NAMALWA (cell line): ENCODE measurements at places on chromosomes 3 and 15.

DNA sequence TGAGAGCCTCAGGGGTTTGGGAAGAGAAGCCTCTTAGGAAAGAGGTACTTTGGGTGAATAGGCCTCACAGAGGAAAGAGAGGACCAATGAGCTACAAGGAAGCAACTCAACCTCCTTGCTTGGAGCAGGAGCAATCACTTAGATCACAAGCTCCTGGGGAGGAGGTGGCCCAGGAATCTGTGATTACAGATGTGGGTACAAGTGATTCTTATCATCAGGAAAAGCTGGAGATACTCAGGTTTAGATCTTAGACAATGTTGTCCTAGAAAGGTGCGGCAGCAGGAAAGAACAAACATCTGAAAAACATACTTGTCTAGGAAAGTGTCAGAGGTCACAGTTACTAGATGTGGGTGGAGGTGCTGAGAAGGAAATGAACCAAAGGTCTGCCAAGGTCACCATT, 8.2 kb downstream of the PARP16 start:
- no peak for DNase-seq

GRCh38 chr3:179063945-179064560, 7.6 kb downstream of the ZMAT3 start:
- DNase-seq: no peak

GRCh38 chr3:113914646-113915045, 33.2 kb upstream of the ZDHHC23 start:
- no peak for DNase-seq

- no peak for DNase-seq
Measured at GRCh38 chr3:152518346-152518745, 249.6 kb downstream of the MBNL1 start.

DNA sequence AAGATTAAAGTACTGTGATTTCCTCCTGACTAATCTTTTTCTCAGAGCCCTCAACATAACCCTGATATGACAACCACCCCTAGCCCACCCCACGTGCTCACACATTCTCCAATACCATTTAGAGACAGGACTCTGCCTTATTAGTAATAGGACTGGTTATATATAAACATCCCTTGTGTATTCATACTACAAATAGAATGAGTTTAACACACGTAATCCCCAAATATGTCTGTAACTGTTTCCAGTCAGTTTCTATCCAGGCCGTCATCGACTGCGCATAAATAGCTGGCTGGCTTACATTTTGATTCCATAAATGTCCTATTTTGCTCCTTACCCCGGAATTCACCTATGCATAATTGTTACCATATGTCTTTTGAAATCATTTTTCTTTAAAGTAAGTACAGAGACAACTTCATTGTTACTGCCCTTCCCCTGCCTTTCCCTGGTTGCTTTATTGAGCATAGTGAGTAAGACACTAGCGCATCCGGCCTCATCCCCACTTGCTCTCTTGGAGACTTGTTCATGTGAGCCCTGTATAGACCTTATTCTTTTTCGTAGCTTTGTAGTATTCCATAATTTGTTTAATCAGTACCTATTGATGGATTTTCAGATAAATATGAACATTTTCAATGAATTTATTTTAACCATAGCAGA, 3.5 kb upstream of the P2RY14 start:
- DNase-seq: no peak

DNA sequence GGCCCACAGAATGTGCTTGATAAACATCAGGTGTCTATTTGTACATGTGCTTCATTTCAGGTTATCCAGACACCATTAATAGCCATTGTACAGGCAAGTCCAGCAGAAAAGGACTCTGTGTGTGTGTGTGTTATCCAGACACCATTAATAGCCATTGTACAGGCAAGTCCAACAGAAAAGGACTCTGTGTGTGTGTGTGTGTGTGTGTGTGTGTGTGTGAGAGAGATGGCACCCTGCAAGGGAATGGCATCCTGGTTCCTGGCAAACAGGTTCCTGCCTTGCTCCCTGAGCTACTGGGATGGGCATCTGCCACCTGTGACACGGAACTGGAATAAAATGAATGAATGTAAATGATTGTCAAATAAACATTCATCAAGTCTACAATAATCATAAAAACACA, 11.7 kb downstream of the SUCLG2 start:
- DNase-seq: no peak

DNA sequence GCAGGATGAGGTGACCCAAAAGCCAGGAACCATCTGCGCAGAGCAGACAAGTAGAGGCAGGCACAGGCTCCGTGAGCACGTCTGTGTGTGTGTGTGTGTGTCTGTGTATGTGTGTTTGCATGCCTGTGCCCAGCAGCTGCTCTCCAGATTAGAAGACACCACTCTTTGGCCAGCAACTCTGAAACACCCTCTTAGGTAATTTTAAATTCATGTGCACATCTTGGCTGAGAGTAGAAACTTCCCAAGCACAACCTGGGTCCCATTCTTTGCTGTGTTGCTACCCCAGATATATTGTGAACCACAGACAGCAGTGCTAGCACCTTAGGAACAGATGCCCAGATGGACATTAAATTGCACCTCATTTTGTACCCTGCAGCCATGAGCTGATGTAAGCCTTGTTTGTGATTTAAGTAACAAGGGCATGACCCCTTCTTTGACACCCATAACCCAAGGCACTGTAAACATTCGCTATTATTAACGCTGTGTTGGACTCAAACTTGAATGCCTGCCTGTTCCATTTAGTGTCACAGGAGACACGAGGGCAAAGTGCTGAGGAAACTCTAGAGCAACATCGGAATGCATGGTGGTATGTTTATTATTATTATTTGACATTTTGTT, at the start of gene FILIP1L:
FILIP1L (minus strand) TSS at position 89 of the 618 bp plus-strand sequence.
- no peak for DNase-seq

GRCh38 chr3:15215996-15216395, 9.9 kb downstream of the CAPN7 start:
- peak; percentile 26 for DNase-seq

GRCh38 chr3:138200424-138200823, 13.3 kb downstream of the ARMC8 start:
- no peak for DNase-seq

DNA sequence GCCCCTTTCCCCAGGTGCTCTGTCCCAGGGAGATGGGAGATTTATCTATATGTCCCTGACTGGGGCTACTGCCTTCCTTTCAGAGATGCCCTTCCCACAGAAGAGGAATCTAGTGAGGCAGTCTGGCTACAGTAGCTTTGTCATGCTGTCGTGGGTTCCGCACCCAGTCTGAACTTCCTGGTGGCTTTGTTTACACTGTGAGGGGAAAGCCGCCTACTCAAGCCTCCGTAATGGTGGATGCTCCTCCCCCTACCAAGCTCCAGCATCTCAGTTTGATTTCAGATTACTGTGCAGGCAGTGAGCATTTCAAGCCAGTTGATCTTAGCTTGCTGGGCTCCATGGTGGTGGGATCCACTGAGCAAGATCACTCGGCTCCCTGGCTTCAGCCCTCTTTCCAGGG, 35.4 kb upstream of the SLC7A14 start:
- DNase-seq: no peak

- no peak for DNase-seq
Measured at GRCh38 chr3:21920421-21920861, 169.4 kb upstream of the ZNF385D start.

- peak; percentile 59 for DNase-seq
Measured at GRCh38 chr3:103991461-103992115, 1375.1 kb upstream of the ALCAM start.

GRCh38 chr3:83946049-83946448, 1012.7 kb upstream of the CADM2 start:
- DNase-seq: no peak

DNA sequence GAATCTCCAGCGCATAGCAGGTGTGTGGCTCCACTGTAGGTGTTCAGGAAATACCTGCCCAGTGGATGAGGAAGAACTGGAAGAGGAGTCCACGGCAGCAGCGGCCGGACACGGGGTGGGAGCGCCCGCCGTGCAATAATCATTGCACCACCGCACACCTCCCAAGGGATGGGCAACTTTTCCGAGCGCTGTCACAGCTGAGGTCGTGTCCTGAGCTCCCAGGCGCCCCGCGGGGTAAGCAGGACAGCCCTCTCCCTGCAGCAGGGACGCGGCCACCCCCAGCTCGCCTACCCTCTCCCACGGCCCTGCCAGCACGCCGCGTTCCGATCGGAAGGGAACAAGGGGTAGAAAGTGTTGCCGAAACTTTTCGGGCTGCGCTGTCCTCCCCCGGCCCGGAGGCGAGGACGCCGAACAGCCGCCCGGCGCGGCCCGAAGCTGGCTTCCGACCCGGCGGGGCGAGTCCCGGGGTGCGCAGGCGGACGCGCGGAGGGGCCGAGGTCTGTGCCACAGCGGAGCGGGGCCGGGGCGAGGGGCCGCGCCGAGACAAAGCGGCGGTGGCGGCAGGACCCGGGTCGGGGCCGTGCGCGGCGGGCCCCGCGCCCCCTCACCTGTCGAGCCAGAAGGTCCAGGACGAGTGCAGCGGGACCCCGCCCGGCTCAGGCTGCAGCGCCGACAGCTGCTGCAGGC, 475 bp downstream of the EIF4E3 start:
- no peak for DNase-seq

DNA sequence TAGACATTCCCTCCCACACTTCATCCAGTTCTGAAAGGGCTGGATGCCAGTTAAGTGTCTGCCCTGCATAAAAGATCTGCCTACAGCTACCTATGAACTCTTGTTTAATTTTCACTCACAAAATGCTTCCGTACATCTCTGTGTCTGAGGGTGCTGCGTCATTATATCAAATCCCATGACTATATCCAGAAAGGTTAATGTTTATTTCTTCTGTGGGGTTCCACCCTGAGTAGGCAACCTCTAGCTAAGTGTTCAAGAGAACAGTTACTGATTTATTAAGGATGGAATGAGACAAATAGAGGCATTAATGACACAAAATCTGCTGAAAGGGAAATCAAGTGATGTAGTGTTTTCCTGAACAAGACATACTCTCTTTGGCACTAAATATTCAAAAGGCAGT, 220.2 kb downstream of the MTHFS start:
- no peak for DNase-seq

- DNase-seq: peak; percentile 51
Measured at GRCh38 chr3:52310861-52311575, 5.1 kb upstream of the DNAH1 start.

DNA sequence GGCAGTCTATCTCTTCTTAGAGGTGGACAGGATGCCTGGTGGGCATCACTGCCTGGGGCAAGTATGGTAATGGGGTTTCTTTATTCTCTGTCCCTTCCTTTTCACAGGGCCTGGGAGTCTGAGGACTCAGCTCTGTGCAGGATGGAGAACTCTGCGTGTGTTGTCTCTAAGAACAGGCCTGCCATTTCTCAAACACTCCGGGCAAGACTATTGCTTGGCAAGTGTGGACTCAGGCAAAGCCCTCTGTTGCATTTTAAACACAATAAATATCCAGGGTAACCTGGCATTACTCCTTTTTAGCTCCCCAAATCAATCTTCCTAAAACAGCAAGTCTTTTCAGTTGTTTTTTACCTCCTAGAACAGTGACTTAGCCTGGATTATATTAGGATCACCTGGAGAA, 185.1 kb upstream of the ROPN1 start:
- DNase-seq: no peak

- DNase-seq: no peak
Measured at GRCh38 chr3:127546970-127547733, 43.4 kb downstream of the TPRA1 start.

DNA sequence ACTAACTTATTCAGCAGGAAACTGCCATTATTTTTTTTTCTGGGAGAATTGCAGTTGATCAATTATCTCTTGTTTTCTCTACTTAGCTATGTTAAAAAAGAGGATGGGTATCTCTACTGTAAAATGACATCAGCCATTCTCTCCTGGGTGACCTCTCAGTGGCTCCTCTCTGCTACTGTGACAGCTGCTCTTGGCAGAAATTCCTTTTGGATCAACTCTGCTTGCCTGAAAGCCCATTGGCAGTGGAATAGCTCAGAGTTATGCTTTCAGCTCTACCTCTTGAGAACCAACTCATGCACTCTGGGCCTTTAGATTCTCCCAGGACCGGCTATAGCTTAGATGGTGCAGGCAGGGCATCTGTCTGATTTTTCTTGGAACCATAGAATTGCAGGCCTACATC, 99.9 kb upstream of the GAP43 start:
- DNase-seq: no peak

- no peak for DNase-seq
Measured at GRCh38 chr3:133934073-133934970, 38.6 kb upstream of the RAB6B start.

DNA sequence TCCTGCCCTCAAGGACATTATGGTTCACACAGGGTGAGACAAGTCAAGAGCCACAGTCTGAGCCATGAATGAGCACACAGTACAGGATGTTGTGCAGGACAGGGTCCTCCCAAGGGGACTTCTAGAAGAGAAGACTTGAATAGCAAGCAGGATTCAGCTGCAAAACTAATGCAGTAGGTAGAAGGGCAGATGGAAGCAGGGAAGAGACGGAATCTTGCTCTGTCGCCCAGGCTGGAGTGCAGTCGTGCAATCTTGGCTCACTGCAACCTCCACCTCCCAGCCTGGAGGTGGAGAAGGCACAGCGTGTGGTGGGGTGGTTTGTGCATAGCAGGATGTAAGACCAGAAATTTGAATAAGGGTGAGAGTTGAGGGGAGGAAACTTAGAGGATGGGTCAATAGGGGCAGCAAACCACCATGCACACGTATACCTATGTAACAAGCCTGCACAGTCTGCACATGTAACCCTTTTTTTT, 8.0 kb downstream of the BCL2L10 start:
- no peak for DNase-seq

DNA sequence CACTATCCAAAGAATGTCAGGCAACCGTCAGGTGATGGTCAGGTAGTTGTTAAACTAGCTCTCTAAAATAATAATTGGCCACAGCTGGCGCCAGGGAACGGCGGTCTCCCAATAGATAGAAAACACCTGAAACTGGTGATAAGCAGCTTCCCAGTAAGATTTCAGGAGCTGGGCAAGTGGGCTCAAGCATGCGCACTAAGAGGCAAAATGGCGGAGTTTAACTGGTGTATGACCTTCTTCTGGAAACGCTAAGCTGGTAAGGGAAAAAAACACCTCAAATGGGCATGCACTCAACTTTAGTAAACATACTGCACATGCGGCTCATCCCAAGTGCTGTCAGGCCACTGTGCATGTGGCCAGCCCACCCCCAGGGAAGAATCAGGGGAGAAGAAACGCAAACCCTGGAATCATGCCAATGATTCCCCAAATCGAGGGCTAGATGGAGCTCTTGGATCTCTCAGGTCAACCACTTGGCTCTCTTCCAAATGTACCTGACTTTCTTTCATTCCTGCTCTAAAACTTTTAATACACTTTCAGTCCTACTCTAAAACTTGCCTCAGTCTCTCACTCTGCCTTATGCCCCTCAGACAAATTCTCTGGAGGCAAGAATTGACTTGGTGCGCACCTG, 195.0 kb downstream of the ZNF621 start:
- DNase-seq: no peak

GRCh38 chr3:143716731-143717130, 131.5 kb downstream of the SLC9A9 start:
- no peak for DNase-seq

- no peak for DNase-seq
Measured at GRCh38 chr3:138441256-138441655, 6.8 kb downstream of the ESYT3 start.
